Thyroid gland (tissue), 4 donors: ENCODE measurements at places on chromosomes 7 and 10. TPM values are rescaled to one million over a fixed set of nuclear protein-coding genes. Genes with fewer than 3 reads are reported as not detected.
A peak's percentile ranks its signal among the peaks of the same experiment; 100 is the strongest.

GTF2IRD2 gene
- total RNA-seq, result 32.9 TPM

PDE6C gene
- not detected for total RNA-seq

NKX2-3 gene
- total RNA-seq, result not detected

ZNF365 gene
- 0.63 TPM for total RNA-seq

SPDYE5 gene
- total RNA-seq, result not detected

ADO gene
- 24.2 TPM for total RNA-seq

GSTO2 gene
- total RNA-seq, result 7.5 TPM

TRPV5 gene
- not detected for total RNA-seq

ADCYAP1R1 gene
- total RNA-seq, result 2.7 TPM

ACTR1A gene
- 94.1 TPM for total RNA-seq

ATP6V0A4 gene
- total RNA-seq, result not detected

PRLHR gene
- not detected for total RNA-seq

GRCh38 chr10:30505543-30506298 lies 71.7 kb downstream of the MAP3K8 start:
- H3K4me1 ChIP-seq, result peaks cover 6% of the 10 kb centered on the region
- H3K4me3 ChIP-seq, result no peak overlapping the region
- H3K27ac ChIP-seq, result no peak overlapping the region
- no peaks in the 10 kb centered on the region for H3K36me3 ChIP-seq
- H3K27me3 ChIP-seq, result no peaks in the 10 kb centered on the region

DNA sequence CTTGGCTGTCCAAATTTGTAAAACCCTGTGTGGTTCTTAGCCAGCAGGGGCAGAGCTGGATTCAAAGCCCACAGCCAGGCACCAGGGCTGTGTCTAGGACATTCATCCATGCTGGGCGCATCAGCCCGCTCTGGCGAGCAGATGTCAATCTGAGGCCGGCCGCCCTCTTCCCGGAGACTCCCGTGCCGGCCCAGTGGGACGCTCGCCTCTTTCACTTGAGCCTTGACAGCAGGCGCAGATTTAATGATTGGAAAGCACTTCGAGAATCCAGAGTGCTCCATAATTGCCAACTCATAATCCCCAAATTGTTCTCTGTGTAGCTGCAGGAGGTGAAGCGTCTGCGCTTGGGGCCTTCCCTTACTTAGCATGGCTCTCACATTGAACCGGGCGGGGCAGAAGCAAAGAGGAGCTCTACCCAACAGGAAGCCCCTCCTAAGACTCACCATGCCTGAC lies 36.7 kb downstream of the SLIT1 start:
- no peaks in the 10 kb centered on the region for H3K36me3 ChIP-seq
- no peaks in the 10 kb centered on the region for H3K4me1 ChIP-seq
- DNase-seq, result no peak

- H3K4me3 ChIP-seq, result no peak overlapping the region
- no peaks in the 10 kb centered on the region for H3K4me1 ChIP-seq
- no peaks in the 10 kb centered on the region for H3K27me3 ChIP-seq
- no peak overlapping the region for H3K27ac ChIP-seq
- DNase-seq, result no peak
- no peaks in the 10 kb centered on the region for H3K36me3 ChIP-seq
These were observed 8.9 kb upstream of the GPER1 start for GRCh38 chr7:1078985-1079384.

DNA sequence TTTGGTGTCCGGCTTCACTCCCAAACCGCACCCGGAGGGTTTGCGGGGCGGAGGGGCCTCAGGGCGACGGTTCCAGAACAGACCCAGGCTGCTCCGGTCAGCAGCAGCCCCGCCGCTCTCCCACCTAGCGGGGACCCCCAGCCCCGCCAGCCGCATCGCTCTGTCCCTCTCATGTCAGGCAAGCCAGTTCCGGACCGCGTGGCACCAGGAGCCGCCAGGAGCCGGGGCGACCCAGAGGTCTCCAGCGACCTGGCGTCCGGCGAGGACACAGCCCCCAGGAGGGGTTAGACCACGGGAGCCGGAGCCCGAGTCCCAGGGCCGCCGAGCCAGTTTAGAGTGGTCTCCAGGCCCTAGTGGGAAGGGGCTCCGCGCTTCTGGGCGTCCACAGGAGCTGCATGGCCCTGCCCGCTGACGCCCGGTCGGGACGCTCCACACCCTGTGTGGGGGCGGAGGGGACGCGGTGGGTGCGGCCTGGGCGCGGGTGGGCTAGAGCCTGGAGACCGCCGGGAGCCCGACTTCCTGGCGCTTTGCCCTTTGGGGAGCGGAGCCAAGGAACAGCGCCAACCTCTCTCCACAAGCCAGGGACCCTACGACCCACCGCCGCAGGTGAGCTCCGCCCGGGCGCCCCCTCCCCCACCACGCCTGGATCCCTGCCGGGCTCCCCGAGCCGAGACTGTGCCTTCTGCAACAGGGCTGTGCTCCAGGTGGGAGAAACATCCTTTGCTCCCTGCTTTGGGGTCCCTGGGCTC lies 43.4 kb downstream of the ZNF117 start:
- no peaks in the 10 kb centered on the region for H3K36me3 ChIP-seq
- H3K4me1 ChIP-seq, result peaks cover 11% of the 10 kb centered on the region
- peak overlapping the region; percentile 22 for H3K4me3 ChIP-seq

GRCh38 chr7:55387062-55387965 lies 22.2 kb downstream of the LANCL2 start:
- no peak overlapping the region for H3K27ac ChIP-seq
- no peak for DNase-seq
- no peaks in the 10 kb centered on the region for H3K27me3 ChIP-seq

DNA sequence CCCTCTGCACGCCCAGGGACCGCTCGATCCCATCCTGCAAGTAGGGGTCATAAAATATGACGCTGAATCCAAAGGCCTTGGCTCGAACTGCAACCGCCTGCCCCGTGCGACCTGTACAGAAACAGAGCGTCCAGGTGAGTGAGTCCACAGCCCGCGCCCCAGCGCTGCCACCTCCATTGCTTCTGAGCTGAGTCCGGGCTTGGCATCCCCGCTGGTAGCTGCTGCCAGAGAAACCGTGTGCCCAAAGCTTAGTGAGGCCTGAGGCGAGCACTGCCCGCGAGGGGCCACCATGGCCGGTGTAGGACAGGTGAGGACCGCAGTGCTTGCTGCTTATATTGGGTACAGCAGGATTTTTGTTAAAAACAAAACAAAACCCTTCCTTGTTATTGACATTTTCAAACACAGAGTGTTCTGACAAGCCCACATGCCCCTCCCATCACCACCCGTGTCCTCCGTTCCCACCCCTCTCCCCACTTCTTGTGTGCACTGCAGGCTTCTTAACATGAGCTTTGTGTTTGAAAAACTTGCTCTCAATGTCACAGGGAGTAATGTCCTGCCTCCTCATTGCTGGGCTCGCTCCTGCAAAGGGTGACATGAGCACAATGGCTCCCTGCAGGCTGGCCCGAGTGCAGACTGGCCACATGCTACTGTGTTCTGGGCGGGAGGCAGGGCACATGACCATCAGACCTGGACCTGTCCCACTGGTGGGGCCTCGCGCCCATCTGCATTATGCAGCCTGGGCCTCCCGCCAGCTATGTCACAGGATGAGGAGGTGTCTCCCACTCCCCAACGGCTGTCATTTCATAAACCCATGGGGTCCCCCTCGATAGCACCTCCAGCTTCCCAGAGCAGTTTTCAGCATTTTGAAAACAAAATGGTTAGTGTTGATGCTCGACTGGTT lies 52.9 kb downstream of the ZRANB1 start:
- H3K4me3 ChIP-seq, result no peak overlapping the region
- peaks cover 86% of the 10 kb centered on the region for H3K36me3 ChIP-seq
- no peaks in the 10 kb centered on the region for H3K27me3 ChIP-seq
- DNase-seq, result no peak
- no peak overlapping the region for H3K27ac ChIP-seq

- H3K4me1 ChIP-seq, result no peaks in the 10 kb centered on the region
- H3K36me3 ChIP-seq, result no peaks in the 10 kb centered on the region
- no peak for DNase-seq
These were observed 90.8 kb downstream of the NRF1 start for GRCh38 chr7:129702316-129702715.

DNA sequence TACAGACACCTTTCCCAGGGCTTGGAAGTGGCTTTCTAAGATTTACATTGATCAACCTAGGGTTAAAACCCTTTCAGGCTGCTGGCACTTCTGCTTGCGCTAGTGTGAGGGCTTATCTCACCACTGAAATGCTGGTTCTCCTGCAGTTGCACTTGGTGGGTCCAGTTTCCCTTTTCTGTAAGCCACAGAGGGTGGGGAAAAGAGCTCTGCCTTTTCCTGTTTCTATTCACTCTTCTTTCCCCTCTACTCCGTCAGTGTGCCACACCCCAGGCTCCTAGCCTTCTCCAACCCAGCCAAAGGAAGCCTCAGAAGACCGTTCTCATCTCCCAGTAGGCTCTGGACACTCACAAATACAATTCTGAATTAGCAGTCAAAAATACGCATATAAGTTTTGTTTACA lies 19.0 kb upstream of the CAPZA2 start:
- no peaks in the 10 kb centered on the region for H3K4me1 ChIP-seq
- no peak overlapping the region for H3K27ac ChIP-seq
- H3K27me3 ChIP-seq, result no peaks in the 10 kb centered on the region
- no peak for DNase-seq

DNA sequence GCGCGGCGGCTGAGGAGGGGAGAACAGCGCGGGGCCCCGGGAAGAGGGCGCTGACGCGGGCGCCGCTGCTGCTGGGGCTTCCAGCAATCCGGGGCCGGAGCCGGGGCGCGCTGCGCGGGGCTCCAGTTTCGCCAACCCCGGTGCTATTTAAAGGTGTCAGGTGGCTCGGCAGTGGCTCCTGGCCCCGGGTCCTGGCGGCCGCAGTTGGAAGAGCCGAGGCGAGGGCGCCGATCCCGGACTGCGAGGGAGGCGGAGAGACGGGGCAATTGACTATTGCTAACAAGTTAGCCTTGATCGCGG lies 347 bp downstream of the LBX1 start:
- H3K36me3 ChIP-seq, result no peaks in the 10 kb centered on the region
- H3K4me3 ChIP-seq, result no peak overlapping the region
- peaks cover 62% of the 10 kb centered on the region for H3K27me3 ChIP-seq
- H3K27ac ChIP-seq, result no peak overlapping the region
- H3K4me1 ChIP-seq, result peaks cover 57% of the 10 kb centered on the region
- no peak for DNase-seq

GRCh38 chr10:122014652-122015248 lies 25.8 kb downstream of the TACC2 start:
- peaks cover 24% of the 10 kb centered on the region for H3K4me1 ChIP-seq
- H3K27me3 ChIP-seq, result no peaks in the 10 kb centered on the region
- no peaks in the 10 kb centered on the region for H3K36me3 ChIP-seq
- no peak for DNase-seq
- no peak overlapping the region for H3K4me3 ChIP-seq

DNA sequence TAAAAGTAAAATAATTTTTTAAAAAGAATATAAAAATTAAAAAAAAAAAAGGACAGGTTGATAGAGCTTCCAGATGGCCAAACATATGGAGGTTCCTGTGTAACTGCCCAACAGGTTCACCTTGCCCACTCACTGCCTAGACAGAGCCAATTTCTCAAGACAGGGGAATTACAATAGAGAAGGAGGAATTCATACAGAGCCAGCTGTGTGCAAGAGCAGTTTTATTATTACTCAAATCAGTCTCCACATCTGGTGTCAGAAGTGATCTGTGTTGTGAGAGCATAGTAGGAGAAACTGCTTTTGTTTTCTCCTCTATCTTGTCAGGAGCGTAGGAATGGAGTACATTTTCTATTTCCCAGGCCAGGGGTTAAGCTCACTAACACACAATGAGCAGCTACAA lies 31.0 kb downstream of the C7orf33 start:
- no peak for DNase-seq
- H3K27ac ChIP-seq, result no peak overlapping the region
- no peaks in the 10 kb centered on the region for H3K4me1 ChIP-seq
- no peaks in the 10 kb centered on the region for H3K27me3 ChIP-seq
- no peaks in the 10 kb centered on the region for H3K36me3 ChIP-seq

GRCh38 chr7:121313793-121314676 lies 14.8 kb upstream of the WNT16 start:
- no peak overlapping the region for H3K27ac ChIP-seq
- peaks cover 5% of the 10 kb centered on the region for H3K4me1 ChIP-seq
- DNase-seq, result peak; percentile 8
- H3K36me3 ChIP-seq, result no peaks in the 10 kb centered on the region
- no peak overlapping the region for H3K4me3 ChIP-seq
- no peaks in the 10 kb centered on the region for H3K27me3 ChIP-seq

DNA sequence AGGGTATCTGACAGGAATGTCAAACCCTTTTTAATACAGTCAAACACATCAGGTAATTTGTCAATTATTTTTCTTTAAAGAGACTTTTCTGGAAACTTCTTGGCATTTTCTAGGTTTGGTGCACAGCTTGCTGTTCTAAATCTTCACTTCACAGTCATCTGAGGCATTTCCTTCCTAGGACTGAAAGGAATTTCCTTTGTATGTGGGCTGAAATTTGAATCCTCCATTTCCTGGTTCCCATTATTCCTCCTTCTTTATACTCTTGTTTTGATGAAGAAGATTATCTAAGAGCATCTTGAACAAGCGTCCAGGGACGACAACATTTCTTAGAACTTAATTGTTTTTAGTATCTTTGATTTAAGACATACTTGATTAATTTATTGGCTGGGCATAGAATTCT lies 24.9 kb downstream of the CALD1 start:
- H3K4me1 ChIP-seq, result no peaks in the 10 kb centered on the region
- no peak overlapping the region for H3K4me3 ChIP-seq
- H3K27ac ChIP-seq, result peak overlapping the region; percentile 24
- no peak for DNase-seq

- no peak for DNase-seq
- no peaks in the 10 kb centered on the region for H3K36me3 ChIP-seq
- H3K27ac ChIP-seq, result no peak overlapping the region
- peaks cover 7% of the 10 kb centered on the region for H3K4me1 ChIP-seq
These were observed 46.4 kb upstream of the RSBN1L start for GRCh38 chr7:77649716-77650349.

DNA sequence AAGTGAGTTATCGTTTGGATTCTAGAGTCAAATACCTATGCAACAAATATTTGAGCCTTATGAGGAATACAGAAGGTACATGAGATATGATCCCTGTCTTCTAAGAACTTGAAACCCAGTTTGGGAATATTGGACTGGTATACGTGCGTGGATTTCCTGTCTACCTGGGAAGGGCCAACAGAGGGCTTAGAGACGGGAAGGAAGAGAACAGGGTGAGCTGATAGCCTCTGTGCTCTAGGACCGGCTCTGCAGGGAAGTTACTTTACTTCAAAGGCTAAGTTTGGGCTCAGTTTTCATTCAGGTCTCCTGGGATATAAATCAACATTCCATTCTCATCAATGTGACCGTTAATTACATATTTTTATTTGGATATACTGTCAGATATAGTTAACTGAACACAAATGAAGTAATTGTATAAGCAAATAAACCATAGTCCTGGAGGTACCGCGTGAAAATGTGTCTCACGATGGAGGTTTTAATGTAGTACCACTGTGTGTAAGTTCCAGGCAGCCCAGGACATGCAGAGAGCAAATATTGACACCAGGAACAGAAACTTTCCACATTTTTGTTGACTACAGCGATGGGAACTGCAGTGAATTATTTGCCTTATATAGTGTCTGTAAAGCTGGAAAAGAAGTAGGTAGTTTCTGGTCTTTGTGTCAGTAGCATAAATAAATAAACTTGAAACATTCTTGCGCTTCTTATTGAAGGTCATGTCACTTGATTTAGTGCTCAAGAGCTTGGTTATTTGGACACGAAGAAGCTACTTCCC lies 8.6 kb downstream of the CHST12 start:
- no peak overlapping the region for H3K4me3 ChIP-seq
- peaks cover 56% of the 10 kb centered on the region for H3K4me1 ChIP-seq
- H3K27me3 ChIP-seq, result no peaks in the 10 kb centered on the region
- DNase-seq, result no peak
- no peak overlapping the region for H3K27ac ChIP-seq
